Stimulated activated CD4-positive, alpha-beta T cell treated with anti-CD3 and anti-CD28 coated beads, Interleukin-1b, Interleukin-23, amount 100 ng/mL, for 4 hours (primary cell): ENCODE measurements at places on chromosomes 7 and 10.

- no peak for DNase-seq
Observed at GRCh38 chr7:22193450-22193983, 163.4 kb downstream of the RAPGEF5 start.

GRCh38 chr10:91115618-91116390, 104.7 kb upstream of the PCGF5 start:
- no peak for DNase-seq

GRCh38 chr7:89259085-89259484, 463.5 kb upstream of the TEX47 start:
- no peak for DNase-seq

- DNase-seq: no peak
Observed at GRCh38 chr10:102527546-102527945, 23.8 kb downstream of the SUFU start.

GRCh38 chr10:34063592-34063991, 729.1 kb upstream of the NRP1 start:
- no peak for DNase-seq

GRCh38 chr10:79976999-79977398, 28.1 kb upstream of the SFTPD start:
- DNase-seq: no peak

DNA sequence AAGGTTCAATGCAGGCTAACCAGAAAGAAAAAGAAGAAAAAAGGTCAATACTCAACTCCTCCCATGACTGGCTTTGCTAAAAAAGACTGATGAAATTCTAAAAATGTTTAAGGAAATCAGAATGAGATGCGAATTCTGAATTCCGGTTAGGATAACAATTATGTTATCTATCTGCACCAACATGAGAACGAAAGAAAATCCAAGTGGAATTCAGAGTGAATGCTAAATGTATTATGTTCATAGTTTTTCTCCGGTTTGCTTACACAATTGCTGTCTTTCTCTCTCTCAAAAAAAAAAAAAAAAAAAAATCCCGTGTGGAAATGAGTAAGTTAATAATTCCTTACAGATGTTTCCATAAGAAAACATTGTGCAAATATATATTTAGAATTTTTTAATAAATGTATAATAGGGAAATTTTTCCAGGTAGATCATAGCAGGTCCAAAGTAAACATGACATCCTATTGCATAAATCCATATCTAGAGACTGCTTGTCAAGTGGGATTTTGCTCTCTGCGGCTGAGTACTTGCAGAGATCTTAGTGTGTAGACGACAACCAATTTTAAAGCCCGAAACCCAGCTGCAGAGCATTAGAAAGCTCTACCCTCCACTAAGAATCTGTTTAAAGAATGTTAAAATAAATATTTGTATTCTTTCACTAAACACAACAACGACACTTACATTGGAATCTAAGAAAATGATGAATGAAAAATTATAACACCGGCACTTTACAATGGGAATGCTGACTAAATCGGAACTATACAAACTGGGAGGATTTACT, 104.0 kb downstream of the JAZF1 start:
- DNase-seq: no peak
